Stimulated activated CD8-positive, alpha-beta memory T cell treated with anti-CD3 and anti-CD28 coated beads, Interleukin-7, amount 100 ng/mL, for 24 hours (primary cell): ENCODE measurements at places on chromosomes 12 and 14.

- DNase-seq = no peak
Observed at GRCh38 chr12:30976206-30976605, 49.7 kb downstream of the TSPAN11 start.

GRCh38 chr12:54265364-54265812 lies 14.5 kb downstream of the CBX5 start:
- no peak for DNase-seq

- DNase-seq = no peak
Observed at GRCh38 chr14:84894254-84894653, 635.7 kb upstream of the FLRT2 start.

GRCh38 chr14:74630881-74631690 lies 19.0 kb upstream of the LTBP2 start:
- DNase-seq = no peak

DNA sequence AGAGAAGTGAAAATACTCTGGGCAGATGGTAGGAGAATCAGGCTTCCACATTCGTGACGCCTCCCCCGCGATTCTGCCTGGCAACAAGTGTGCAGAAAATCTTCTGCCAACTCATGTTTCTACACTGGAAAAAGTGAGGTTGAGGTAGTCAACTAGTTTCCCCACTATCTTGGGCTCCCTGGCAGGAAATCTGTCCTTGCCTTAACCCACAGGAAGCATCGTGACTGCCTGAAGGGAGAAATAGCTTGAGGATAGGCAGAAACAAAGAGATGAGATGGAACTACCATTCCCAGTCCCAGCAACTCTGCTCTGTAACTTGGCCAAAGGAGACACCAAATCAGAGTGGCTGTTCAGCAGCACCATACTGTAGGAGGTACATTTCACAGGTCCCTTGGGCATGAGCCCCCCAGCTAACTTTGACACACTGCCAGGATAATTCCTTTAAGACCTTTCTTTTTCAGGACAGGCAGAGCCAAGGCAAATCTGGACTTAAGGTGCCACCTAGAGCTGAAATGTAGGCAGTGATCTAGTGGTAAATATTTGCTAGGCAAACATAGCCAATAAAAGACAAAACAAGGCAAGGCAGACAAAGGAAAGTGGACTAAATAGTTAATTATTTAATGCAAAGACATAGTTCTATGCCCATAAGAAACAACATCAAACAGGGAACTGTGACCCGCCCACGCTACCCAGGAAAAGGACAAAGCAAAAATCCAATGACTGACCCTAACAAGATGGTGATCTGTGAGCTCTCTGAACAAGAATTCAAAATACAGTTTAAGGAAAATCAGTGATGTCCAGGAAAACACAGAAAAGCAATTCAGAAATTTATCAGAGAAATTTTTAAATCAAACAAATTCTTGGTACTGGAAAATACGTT lies 205.1 kb downstream of the PTPRO start:
- DNase-seq = no peak

GRCh38 chr12:71710276-71711125 lies 24.6 kb downstream of the TMEM19 start:
- no peak for DNase-seq

GRCh38 chr12:62789851-62790250 lies 145.1 kb downstream of the PPM1H start:
- DNase-seq = no peak

DNA sequence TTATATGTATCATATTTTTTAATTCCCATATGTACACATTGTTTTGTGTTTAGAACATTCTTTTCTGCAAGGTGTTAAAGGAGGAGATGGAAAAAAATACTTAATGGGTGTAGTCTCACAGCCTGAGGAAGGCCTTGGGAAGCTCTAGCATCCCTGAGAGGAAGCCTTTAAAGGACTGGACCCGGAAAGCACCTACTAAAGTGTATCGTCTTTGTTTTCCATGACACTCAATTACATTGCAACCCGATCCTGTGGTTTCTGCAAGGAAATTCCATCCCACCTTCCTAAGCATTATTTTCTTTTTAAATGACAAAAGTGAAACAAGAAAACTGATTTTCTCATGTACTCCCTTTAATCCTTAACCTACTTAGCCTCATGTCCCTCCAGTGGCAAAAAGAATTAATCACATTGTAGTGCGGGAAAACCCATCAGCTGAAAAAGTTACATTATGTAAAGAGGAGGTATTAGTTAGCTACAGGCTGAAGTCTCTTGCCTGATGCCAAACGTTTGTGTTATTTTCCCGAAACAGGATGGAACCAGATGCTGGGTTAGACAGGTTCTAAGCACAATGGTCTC lies 147.8 kb upstream of the CPSF6 start:
- DNase-seq = no peak

DNA sequence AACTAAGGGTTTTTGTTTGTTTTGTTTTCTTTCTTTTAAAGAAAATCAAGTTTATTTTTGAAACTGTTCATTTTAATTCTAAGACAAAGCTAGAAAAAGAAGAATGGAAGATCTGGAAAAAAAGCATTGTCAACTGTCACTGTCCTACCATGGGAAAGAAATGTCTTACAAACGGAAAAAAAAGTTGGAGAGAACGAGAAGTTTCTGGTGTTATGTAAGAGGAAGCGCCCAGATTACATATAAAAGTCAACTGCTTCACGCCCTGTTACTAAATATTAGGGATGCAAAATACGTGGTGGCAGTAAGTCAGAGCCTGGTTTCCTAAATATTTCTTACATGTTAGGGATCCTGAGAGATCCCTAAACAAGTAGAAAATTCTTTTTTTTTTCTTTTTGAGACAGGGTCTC lies 14.3 kb upstream of the FBXL14 start:
- DNase-seq = no peak

GRCh38 chr12:127881371-127882140 lies 385.4 kb upstream of the TMEM132C start:
- DNase-seq = no peak

DNA sequence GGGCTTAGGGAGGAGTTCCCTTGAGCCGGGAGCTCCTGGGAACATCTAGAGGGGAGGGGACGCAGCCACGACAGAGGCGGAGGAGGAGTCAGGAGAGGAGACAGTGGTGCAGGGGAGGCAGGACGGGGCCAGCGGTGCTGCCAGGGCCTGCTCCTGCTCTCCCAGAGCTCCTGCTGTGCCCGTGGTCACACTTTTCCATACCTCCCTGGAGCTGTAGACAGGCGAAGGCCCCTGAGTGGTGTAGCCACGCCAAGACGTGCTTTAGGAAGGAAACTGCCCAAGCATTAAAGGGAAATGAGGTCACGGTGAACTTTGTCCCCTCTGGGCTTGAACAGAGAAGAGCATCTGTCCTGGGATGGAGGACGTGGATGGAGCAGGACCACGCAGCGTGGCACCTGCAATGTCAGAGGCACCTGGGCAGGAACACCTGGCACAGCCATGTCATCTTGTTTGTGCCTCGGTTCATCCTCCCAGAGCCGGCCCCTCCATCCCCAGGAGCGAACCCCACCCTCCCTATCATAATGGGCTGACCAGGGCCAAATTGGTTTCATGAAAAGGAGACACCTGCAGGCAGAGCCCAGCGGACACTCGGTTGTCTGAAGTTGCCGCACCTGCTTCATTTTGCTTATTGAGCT lies 239.5 kb upstream of the SFSWAP start:
- DNase-seq = no peak
